ENCODE measurements at places on chromosomes 12 and 14.

- no peak for DNase-seq
Measured at GRCh38 chr14:78335531-78335930, 165.4 kb downstream of the NRXN3 start.

GRCh38 chr12:4302881-4303280, 18.1 kb upstream of the TIGAR start:
- DNase-seq, result no peak

DNA sequence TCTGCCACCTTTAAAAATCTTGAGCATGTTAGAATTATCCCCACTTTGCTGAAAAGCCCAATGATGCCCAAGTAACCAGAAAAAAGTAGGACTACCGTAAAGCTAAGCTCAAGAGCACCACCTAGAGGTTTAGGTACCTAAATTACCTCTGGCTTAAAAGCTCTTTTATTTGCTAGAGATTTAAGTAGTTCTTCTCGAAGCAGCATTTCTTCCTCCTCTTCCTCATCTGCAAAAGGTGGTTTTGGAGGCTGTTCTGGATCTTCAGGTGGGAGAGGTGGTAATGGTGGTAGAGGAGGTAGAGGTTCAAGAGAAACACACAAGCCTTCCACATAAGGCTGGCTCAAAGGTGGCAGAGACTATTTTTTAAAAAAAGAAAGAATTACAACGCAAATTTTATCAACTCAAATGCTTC, 26.9 kb downstream of the ZFC3H1 start:
- peak; percentile 56 for DNase-seq

DNA sequence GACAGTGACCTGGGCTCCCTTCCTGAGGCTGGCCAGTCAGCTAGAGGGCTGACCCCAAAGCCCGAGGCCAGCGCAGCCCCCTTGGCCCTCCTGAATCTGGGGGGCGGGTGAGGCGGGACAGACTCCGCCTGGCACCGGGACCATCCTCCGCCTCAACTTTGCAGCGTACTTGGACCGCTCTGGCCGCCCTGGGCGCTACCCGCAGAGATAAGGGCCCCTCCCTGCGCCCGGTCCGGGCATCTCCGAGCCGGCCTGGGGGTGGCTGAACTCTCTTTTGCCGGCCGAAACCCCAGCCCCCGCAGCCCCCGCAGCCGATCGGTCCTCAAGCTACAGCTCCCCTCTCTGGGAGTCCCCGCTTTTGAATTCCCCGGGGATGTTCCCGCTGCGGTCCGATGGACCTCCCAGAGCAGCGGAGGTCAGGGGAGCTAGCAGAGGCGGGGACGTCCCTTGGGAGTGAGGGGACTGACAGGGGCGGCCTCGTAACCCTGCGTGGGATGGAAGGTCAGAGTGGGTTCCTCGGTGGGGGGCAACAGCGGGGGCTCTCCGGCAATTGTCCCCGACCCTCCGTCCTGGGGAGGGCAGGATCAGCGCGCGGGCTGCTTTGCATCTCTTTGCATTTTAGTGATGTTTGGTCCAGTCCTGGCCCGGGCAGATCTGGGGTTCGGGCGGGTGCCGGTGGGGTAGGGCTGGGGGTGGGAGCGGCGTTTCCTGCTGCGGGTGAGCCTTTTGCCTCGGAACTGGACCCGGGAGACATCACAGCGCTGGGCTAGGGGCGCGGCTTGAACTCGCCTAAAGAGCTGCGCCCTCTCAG, at the start of gene CRIP1:
CRIP1 (plus strand) TSS at position 724 of the 811 bp plus-strand sequence. CDS start 374 bp downstream, outside the sequence.
- DNase-seq, result no peak

- DNase-seq, result no peak
Measured at GRCh38 chr14:70822530-70823185, 13.3 kb upstream of the MAP3K9 start.

GRCh38 chr12:52296572-52297215, 5.4 kb upstream of the KRT81 start:
- DNase-seq, result no peak

- no peak for DNase-seq
Measured at GRCh38 chr12:120225852-120226640, 25.1 kb upstream of the RPLP0 start.

GRCh38 chr12:74626397-74626796, 88.8 kb downstream of the ATXN7L3B start:
- DNase-seq, result no peak

All from kidney epithelial cell (primary cell).